Stimulated activated CD8-positive, alpha-beta memory T cell treated with anti-CD3 and anti-CD28 coated beads, Interleukin-7, amount 100 ng/mL, for 24 hours (primary cell): ENCODE measurements at places on chromosomes 2 and 18.

DNA sequence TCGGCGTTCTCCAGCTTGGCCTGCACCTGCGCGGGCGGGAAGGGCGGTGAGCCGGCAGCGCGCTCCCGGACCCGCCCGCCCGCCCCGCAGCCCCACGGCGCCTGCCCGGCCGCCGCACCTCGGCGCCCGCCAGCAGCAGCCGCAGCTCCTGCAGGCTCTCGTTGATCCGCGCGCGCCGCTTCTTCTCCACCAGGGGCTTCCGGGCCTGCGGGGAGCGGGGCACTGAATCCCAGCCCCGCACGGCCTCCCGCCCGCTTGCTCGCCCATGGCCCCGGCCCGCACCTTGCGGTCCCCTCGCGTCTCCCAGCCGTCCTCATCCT, 335 bp downstream of the HES6 start:
- no peak for DNase-seq

DNA sequence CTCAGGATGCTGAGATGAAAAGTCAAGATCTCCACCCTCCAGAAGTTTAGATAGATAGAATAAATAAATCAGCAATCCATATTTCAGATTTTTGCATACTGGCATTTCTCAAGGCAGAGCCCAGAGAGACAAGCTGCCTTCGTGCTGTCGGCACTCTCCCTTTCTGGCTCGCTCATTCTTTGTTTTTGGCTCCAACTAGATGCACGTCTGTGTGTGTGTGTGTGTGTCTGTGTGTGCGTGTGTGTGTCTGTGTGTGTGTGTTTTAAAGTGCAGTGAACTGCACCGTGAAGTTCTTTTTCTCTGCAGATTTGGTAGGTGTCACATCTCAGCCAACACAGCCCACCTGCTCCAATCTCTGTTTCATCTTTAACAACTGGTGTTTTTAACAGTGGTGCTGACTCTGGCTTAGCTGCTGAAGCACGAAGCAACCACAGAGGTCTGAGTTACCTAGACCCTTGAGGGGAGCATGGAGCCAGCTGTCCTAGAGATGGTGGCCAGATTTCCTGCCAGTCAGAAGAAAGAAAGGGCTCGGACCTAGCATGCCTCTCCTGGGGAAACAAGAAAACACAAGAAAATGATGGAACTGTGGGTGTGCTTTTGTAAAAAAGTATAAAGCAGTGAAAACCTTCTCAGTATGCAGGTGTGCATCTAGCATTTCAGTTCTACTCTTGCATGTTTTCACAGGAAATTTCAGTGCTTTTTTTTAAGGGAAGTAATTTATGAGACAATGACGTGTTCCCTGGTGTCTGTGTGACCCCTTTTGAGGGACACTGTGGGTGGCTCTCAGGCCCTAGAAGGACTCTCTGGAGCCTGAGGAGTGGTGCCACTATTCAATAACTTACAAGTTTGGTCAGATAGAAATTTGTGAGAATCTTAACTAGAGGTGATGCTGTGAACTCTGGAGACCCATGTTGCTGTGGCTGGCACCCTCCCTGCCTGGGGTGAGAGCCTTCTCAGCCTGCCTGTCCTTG, 364.3 kb downstream of the RNF144A start:
- DNase-seq: no peak

DNA sequence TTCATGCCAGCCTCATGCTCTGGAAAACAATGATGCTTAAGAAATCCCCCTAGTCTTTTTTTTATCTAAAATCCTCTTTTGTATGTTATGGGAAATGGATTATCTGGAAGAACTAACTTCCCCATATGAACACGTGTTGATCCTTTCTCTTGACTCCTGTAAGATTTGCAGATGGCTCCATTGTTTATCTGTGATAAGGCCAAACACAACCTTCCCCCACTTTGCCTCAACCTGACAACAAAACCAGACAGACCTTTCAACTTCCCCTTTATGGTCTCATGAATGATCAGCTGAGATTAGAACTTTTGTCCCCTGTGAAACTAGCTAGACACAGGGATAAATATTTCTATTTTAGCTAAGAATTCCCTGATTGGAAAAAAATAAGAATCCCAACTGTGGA, 828.0 kb upstream of the CDH2 start:
- no peak for DNase-seq

- no peak for DNase-seq
These were observed 29.0 kb downstream of the SERPINB5 start for GRCh38 chr18:63505566-63506335.

DNA sequence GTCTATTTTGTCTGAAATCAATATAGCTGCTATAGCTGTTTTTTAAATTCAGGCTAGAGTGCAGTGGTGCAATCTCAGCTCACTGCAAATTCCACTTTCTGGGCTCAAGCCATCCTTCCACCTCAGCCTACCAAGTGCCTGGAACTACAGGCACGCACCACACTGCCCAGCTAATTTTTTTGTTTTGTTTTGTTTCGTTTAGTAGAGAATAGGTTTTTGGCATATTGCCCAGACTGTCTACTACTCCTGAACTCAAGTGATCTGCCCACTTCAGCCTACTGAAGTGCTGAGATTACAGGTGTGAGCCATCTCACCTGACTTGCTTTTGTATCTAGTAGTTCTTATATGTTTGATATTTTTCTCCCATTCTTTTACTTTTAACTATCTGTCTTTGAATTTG, 259.7 kb downstream of the CDH19 start:
- DNase-seq: no peak

GRCh38 chr2:111617299-111618225, 266.4 kb downstream of the ANAPC1 start:
- no peak for DNase-seq

DNA sequence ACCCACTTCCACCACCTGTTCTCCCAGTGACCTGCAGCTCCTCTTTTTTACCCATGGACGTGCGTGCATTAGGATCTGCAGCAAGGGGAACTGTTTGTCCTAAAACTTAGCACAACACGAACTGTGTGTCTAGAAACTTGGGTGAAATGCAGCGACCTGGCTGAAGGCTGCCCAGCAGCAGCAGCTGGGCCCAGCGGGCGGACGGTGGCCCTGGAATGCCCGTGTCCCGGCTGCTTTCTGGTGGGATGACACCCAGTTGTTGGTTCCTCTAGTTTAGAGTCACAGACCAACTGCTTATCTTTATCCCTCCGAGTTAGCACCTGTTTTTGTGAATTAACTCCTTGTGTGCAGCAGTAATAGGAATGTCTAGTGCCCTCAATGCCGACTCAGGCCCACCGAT, 61.9 kb upstream of the PXDN start:
- no peak for DNase-seq

DNA sequence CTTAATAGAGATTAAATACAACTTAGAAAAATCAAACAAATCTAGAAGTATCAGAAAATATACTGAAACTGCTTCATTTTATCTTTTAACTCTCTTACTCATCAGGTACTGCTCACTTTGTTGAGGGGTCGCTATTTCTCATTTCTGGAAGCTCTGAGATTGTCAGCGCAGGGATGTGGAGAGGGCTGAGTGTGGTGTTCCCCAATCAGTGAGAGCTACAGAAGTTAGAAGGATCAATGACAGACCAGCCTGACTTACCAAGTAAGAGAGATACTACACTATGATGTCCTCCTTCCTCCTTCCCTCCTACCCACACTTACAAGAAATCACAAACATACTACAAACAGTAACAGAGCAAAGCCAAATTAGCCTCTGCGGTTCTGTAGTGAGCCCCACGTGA, 8.1 kb downstream of the GCFC2 start:
- DNase-seq: no peak

DNA sequence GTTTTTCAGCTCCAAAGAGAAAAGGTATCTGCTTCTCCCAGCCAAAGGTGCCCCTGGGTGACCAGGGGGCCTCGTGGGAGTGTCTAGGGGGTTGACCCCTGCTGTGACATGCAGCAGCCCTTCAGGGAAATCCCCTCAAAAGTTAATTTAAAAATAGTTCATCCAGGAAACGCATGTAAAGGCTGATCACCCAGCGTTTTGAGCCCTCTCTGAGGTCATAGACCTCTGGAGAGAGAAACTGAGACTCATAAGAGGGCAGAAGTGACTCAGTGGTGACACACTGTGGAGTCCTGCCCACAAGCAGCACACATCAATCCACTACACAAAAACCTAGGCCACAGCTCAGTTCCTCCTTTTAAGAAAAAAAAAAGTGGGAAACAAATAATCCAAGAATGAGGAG, 11.9 kb downstream of the GAL3ST2 start:
- DNase-seq: no peak

- no peak for DNase-seq
These were observed 666.7 kb downstream of the BCL11A start for GRCh38 chr2:59886759-59887158.

DNA sequence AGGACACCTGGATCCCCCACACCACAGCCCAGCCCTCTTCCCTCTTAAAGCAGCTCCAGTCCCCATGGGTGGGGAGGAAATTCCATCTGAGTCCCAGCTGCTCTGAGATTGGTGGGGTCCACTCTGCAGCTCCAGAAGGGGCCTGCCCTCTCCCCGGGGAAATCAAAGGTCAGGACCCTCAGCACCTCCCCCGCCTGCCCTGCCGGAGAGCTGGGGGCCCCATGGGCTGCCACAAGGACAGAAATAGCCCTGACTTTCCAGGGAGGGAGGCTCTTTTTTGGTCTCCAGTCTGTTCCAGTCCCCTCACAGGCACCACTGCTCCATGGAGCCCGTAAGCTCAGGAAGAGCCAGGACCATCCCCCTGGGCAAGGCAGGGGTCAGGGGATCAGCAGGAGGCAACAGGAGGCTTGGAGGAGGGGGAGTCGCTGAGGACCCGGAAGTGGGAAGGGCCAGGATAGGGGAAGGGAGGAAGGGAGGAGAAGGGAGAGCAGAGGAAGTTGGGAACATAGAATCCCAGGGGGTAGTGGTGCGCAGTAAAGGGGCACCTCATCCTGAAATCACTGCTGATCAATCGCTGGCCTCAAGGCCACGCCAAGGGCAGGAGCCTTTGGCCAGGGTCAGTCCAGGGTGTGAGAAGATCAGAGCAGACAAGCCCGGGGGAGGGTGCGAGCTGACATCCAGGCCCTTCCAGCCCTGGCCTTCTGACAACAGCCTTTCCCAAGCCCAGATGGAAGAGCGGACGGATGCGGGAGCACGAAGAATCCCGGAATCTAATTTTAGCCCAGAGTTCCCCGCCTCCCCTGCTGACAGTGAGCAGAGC, 7.6 kb downstream of the ADRA2B start:
- DNase-seq: no peak

DNA sequence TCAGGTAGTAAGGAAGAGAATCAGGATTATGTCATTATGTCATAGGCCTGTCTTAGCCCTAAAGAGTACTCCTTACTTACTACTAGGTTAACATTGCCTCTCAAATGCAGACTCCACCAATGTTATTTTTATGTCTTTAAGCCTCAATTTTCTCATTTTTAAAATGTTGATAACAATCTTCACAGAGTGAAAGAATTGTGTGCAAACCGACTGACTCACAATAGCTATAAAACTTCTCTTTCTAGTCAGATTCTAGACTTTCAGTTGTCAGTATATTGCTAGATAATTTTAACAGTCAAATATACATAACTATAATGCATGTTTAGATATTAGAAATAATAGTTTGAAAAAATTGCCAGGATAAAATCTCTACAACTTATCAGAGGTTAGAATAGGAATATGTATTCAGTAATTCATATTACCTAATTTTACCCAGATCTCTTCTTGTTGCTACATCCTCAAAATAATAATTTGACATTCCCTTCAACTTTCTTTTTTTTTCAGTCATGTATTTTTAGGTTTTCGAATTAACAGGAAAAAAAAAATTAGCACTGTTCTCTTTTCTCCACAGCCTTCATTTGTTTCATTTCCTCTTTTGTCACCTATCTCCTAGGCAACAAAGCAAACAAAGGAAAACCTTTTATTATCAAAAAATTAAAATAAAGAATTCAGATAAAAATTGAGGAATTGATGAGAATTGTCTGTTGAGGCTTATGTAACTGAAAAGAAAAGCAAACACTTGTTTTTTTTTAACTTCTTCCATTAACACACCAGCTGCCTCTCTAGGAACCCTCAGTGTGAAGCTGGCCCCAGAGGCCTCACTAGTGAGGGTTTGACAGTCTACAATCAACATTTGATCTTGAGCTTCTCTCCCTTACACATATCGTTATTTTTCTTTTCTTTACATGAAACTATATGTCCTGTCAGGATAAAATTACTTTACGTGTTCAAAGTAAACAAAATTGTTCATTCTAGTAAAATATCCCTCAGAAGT, 279.0 kb downstream of the CALCRL start:
- no peak for DNase-seq

GRCh38 chr2:127566576-127566975, 31.1 kb downstream of the MYO7B start:
- DNase-seq: no peak
